SK-MEL-5 (cell line): ENCODE measurements at places on chromosomes 7 and 10. TPM values are rescaled to one million over a fixed set of nuclear protein-coding genes. Genes with fewer than 3 reads are reported as not detected.

DNA sequence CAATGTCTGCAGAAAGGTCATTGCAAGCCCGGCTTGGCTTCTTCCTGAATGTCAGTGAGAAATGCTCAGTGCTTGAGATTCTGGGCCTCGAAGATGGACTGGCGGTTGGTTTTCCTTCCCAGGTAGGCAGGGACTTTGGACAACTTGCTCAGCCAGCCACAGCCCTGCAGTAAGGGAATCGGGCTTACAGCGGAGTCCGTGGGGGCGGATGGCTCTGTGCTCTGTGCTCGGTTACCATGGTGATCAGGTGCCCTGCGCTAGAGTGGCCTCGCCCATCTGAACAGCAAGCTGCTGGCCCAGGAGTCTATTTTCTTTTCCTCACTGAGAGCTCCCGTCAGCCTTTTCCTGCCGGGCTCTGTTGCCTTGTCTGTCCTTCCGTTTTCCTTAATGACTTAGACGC, 77.8 kb upstream of the SH2B2 start:
- no peak for DNase-seq

PTTG1IP2 gene
- not detected in 2 replicates for total RNA-seq

AKR1C3 gene
- total RNA-seq: not detected in 2 replicates

LZTS2 gene
- total RNA-seq: 37.1 and 41.0 TPM in 2 replicates

RARRES2 gene
- not detected in 2 replicates for total RNA-seq

DNA sequence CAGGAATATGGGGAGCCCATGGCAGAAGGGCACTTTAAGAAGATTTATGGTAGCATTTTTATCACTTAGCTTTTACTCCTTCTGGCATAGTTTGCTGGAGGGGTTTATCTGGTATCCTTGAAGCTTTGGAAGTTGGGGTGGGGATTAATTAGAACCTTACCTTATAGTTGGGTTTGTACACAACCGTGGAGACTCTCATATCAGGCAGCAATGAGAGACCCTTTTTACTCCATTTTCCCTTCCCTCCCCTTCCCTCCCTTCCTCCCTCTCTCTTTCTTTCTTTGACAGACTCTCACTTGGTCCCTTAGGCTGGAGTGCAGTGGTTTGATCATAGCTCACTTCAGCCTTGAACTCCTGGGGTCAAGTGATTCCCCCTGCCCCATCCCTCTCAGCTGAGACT, 465.8 kb upstream of the PODXL start:
- no peak for DNase-seq

PDSS1 gene
- 16.9 and 17.2 TPM in 2 replicates for total RNA-seq

GRCh38 chr7:66315192-66315591, 110.1 kb downstream of the TPST1 start:
- DNase-seq: no peak

- DNase-seq: no peak
Observed at GRCh38 chr10:133084491-133084890, 3.2 kb upstream of the ADGRA1 start.

JMJD1C gene
- total RNA-seq: 30.1 and 30.2 TPM in 2 replicates

GRCh38 chr10:104906112-104906511, 265.0 kb downstream of the SORCS3 start:
- DNase-seq: peak; percentile 3

FKBP6 gene
- total RNA-seq: not detected in 2 replicates

- DNase-seq: no peak
Observed at GRCh38 chr7:18305866-18306265, 189.7 kb upstream of the HDAC9 start.

GRCh38 chr7:108299251-108299973, 156.8 kb downstream of the NRCAM start:
- no peak for DNase-seq

DNA sequence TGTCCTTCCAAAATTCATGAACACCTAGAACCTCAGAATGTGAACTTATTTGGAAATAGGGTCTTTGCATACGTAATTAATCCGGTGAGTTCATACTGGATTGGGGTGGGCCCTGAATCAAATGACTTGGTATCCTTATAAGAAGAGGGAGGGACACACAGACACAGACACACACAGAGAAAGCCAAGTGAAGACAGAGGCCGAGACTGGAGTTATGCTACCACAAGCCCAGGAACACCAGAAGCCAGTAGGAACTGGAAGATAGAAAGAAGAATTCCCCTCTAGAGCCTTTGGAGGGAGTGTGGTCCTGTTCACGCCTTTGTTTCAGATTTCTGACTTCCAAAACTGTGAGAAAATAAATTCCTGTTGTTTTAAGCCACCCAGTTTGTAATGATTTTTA, 17.1 kb upstream of the PHF14 start:
- DNase-seq: peak; percentile 55

- peak; percentile 41 for DNase-seq
Observed at GRCh38 chr7:74183653-74184450, 9.7 kb downstream of the EIF4H start.

KCNMA1 gene
- not detected in 2 replicates for total RNA-seq

NUPR2 gene
- total RNA-seq: not detected in 2 replicates

GRCh38 chr10:131211146-131211545, 100.4 kb downstream of the TCERG1L start:
- DNase-seq: no peak

- no peak for DNase-seq
Observed at GRCh38 chr7:148515237-148515636, 75.3 kb upstream of the C7orf33 start.

DNA sequence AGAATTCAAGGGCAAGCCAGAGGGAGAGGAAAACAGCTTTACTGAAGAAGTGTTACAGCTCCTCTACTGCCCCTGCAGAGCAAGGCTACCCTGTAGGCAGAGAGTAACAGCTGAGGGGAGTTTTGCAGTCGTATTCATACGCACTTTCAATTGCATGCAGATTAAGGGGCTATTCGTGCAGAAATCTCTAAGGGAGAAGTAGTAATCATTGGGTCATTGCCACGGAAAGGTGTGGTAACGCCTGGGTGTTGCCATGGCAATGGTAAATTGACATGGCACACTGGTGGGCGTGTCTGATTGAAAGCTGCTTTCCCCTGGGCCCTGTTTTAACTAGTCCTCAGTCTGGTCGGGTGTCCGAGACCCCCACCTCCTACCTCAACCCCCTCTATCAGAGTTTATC, 227.2 kb downstream of the NSUN6 start:
- no peak for DNase-seq

DNA sequence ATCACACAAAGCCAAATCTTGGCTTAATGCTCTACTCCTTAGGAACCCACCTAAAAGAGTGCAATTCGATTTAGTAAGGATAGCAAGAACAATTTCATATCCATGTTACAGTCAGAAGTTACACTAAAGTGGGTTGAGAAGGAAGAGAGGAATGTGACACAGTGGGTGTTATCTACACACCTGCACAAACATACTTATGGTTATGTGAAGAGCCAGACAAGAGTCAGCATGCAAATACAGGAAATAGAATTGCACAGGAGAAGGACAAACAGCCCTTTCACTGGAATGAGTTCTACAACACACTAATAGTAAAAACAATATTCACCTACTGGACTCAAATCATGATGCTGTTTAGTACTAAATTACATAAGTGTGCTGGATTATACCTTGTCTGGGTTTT, 262.8 kb downstream of the DGKB start:
- DNase-seq: no peak

EGFR gene
- 0.85 and 3.2 TPM in 2 replicates for total RNA-seq

ATRNL1 gene
- 41.9 and 43.6 TPM in 2 replicates for total RNA-seq

ZNF25 gene
- total RNA-seq: 2.9 and 3.5 TPM in 2 replicates

DNA sequence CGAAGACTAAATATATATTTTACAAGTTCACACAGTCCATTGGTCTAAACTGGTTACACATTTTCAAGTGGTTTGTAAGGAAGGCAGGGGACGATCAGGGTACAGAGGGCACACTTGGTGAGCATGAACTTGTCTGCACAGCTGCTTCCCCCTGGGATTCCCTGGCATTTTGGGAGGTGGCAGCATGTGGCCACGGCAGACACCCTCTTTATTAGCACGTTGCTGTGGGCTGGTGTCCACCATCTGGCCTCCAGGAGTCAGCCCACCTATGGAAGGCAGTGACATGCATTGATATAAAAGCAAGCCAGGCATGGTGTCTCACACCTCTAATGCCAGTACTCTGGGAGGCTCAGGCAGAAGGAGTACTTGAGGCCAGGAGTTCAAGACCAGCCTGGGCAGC, 350.2 kb downstream of the TYW1 start:
- DNase-seq: no peak

GRCh38 chr7:1992554-1992953, 240.2 kb downstream of the MAD1L1 start:
- no peak for DNase-seq

- DNase-seq: no peak
Observed at GRCh38 chr10:71549766-71550533, 153.2 kb downstream of the CDH23 start.

DNA sequence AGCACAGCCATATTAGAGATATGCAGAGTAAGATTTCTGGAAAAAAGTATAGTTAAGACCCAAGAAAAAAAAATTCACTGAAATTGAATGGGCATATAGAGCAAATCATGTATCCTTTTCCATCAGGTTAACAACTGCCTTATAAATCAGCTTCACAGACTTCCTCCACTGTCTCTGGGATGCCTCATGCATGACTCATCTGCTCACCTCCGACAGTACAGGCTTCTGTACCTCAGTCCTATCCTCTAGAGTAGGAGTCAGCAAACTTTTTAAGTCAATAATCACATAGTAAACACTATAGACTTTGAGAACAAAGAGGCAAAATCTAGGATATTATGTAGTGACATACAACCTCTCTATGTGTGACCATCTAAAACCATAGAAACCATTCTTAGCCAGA, 211.6 kb upstream of the SP8 start:
- no peak for DNase-seq

GRCh38 chr7:131249003-131249402, 78.7 kb upstream of the MKLN1 start:
- no peak for DNase-seq

GRCh38 chr7:83791737-83792136, 142.8 kb upstream of the SEMA3E start:
- peak; percentile 63 for DNase-seq

GRCh38 chr7:7738177-7738576, 19.8 kb upstream of the RPA3 start:
- no peak for DNase-seq
